Fibroblast of villous mesenchyme (primary cell): ENCODE measurements at places on chromosomes 5 and 9. TPM values are rescaled to one million over a fixed set of nuclear protein-coding genes. Genes with fewer than 3 reads are reported as not detected.

DNA sequence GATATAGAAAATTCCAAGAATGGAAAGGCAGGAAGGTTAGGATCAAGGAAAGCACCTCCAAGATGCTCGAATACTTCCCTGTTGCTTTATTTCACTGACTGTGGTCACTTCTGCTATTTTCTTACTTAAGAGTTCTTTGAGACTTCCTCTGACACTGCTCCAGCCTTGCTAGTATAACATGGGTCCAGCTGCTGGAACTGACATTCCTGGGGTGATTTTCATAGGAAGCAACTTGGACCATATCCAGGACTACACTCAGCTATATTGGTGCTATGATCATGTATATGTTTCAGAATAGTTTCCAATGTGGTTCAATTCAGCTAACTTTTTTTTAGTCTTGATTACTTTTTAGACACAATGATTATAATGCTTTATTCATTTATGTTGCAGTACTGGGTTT is 81.6 kb upstream of the CKMT2 start:
- peak; percentile 70 for DNase-seq

DNA sequence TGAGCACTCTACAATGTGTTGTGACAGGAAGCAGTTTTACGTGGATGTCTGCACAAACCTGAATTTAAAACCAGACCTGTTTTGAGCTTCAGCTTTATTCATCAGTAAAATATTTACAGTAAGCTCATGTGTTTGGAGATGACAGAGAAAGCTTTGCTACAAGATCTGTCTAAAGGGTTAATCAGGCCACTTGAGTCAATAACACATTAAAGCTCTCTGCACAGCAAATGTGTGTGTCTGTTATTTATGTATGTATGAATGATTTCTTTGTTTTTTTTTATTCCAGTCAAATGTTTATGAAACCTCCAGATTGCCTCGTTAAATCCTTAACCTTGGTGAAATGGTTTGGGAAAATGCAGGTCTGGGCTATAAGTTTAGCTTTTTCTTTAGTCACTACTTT is 77.3 kb upstream of the SREK1 start:
- DNase-seq: no peak

DNA sequence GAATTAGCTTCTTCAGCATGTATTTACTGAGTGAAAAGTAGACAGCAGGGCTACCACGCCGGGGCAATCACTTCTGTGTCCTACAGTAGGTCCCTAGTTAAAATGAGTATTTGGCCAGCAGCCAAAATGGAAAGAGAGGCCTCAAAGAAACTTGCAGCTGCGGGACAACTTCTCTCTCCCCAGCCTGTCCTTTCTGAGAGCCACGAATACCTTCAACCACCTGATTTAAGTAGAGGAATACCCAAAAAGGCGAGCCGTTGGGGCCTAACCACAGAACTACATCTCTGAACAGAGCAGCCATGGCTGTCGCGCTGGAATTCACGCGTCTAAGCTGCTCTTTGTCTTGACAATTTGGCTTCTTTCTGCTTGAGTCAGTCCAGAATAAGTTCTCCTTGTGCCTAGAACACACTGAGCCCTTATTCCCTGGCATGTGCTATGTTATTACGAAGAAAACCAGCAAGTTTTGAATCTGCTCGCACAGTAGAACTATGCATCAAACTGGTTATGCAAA is 43.8 kb upstream of the GOLPH3 start:
- DNase-seq: peak; percentile 25

GRCh38 chr5:3324421-3325101 is 271.1 kb upstream of the IRX1 start:
- no peak for DNase-seq

- DNase-seq: no peak
These were observed 148.4 kb upstream of the CLINT1 start for GRCh38 chr5:158007336-158007735.

DNA sequence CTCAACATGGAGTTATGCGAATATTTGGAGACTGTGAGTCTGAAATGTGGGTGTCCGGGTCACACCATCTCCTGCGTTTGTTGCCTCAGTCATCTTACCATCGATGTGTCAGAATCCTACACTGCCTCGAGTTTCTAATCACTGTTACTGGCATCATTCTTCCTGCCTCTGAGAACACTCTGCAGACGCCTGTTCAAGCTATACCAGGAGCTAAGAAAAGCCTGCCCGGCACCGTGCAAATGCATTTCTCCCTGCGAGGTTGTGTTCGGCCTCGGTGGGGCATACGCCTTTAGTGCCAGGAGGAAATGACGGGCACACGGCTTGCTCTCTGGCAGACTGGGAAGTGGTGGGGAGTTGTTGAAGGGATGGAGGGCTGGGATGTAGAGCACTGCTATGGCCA is 31.2 kb upstream of the SLC25A51 start:
- no peak for DNase-seq

DNA sequence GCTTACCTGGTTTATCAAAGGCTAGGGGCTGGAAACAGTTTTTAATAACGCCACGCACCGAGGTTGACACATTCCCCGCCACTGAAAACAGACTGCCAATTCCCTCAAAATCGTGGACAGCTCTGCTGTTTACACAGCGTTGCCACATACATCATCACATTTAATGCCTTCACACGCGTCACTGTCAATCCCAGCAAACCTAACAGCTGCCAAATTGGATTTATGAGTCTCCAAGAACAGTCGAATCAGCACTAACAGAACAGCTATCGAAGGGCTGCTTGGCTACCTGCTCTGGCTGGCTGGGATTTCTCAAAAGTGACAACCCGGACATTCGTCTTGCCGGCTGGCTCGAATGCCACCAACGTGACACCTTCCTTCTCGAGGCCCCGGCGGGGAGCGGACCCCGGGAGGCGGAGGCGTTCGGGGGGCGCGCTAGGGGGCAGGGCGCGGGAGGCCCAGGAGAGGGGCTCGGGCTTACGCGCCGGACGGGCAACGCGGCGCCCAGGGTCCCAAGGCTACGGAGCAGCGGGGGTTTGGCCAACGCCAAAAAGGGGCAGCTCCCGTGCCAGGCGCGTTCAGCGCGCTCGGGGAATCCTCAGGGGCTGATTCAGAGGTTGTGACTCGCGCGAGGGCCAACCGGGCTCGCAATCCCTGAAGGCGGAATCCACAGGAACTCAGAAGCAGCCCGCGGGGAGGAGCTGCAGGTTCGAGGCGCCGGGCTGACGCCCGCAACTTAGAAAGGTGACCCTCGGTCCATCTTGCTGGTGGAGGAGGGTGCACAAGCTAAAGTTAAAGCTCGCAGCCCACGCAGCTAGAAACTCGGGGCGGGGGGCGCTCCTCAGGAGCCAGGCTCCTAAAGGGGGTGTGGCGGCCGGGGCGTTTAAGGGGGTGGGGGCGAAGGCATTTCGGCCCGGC is 1.2 kb downstream of the CDC14B start:
- peak; percentile 37 for DNase-seq

- DNase-seq: no peak
These were observed 1.2 kb downstream of the SCAMP1 start for GRCh38 chr5:78361631-78361993.

DNA sequence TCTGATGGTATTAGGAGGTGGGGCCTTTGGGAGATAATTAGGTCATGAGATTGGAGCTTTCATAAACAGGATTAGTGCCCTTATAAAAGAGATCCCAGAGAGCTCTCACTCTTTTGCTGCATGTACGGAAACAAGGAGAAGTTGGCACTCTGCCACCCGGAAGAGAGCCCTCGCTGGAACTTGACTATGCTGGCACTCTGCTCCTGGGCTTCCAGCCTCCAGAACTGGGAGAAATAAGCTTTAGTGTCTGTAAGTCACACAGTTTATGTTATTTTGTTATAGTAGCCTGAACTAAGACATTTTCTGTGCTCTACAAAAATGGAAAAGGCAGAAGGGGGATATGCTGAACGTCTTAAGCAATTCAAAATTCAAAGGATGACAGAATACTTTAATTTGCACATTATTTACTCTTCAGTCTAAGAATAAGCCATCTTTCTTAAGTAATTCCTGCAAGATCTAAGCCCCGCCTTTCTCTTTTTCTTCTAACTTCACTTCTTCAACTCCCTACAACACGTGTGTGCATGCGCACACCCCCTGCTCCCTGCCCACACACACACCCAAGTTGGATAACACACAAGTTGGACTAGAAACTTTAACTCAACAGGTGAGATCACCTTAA is 17.3 kb downstream of the NFIB start:
- DNase-seq: no peak

GRCh38 chr9:88197781-88198340 is 59.6 kb upstream of the SPATA31C2 start:
- DNase-seq: peak; percentile 97

DNA sequence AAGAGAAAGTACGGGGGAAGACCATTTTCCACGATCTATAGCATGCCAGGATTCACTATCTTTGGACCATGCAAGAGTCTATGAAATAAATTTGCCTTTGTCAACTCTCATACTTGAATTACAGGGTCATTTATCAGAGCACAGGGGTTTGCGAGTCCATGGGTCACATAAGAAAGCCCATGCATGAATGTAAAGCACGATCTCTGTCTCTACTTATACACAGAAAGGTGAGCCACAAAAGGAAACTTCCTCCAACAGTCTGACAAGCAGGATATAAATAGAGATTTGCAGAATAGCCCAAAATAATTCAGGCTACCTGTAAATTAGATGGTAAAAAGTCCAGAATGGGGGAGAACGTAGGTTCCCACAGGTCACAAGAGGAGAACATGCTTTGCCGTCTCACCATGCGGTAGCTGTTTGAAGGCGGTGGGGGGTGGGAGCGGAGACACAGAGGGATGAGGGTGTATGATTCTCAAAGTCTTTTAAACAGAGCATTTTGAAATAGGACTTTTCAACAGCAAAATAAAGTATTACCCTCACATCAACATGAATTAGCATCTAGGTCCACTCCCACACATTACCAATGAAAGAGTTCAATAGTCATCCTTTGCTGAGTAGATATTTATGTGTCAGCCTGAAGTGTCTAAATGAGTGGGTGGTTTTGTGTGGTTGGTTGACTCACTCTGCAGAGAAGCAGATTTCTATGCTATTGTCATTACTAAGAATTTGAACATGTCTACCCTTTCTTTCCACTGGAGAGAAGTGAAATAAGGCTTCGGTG is 279.7 kb downstream of the EBF1 start:
- peak; percentile 21 for DNase-seq

DNA sequence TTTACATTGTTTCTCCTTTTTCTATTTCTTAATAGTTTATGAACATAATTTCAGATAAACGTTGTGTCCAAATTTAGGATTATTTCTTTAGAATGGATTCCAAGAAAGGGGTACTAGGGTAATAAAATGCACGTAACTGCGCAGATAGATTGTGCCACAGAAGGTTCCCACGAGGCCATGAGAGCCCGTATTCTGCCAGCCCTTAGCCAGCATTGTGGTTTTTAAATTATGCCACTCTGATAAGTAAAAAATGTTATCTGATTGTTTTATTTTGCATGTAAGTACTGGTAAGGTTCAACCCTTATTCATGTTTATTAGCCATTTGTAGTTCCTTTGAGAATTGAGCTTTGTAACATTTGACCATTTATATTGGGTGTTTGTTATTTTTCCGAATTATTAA is 88.7 kb downstream of the PRKACG start:
- no peak for DNase-seq

Gene SFXN1
- total RNA-seq: 54.4 and 86.8 TPM in 2 replicates

Gene SLC1A3
- 1.3 and 4.8 TPM in 2 replicates for total RNA-seq

Gene GDA
- total RNA-seq: 0.97 and 4.3 TPM in 2 replicates

Gene OR13D1
- not detected in 2 replicates for total RNA-seq

Gene SERF1B
- 10.4 and 19.0 TPM in 2 replicates for total RNA-seq

Gene CCNI2
- under 0.01 TPM in 1 of 2 replicates, not detected in the other for total RNA-seq

Gene PCDHGB6
- 4.2 and 4.3 TPM in 2 replicates for total RNA-seq

Gene F2RL1
- total RNA-seq: 26.3 and 69.9 TPM in 2 replicates

Gene N4BP3
- total RNA-seq: 0.43 and 0.64 TPM in 2 replicates

Gene SPEF2
- 3.5 and 4.3 TPM in 2 replicates for total RNA-seq

Gene BHMT2
- total RNA-seq: 21.3 and 34.5 TPM in 2 replicates

Gene SLCO4C1
- total RNA-seq: under 0.01 TPM in 2 replicates

Gene SHROOM1
- 6.1 and 6.5 TPM in 2 replicates for total RNA-seq

Gene ZMYND19
- total RNA-seq: 18.0 and 18.6 TPM in 2 replicates
